ENCODE measurements at places on chromosomes 7 and 10. TPM values are rescaled to one million over a fixed set of nuclear protein-coding genes. Genes with fewer than 3 reads are reported as not detected.

The ABLIM1 gene
- total RNA-seq = 148 TPM

The IKZF1 gene
- 0.67 TPM for total RNA-seq

The PSD gene
- total RNA-seq = 24.7 TPM

The TRIM4 gene
- total RNA-seq = 3.1 TPM

The KIF11 gene
- 19.9 TPM for total RNA-seq

The LIPK gene
- total RNA-seq = not detected

The MACC1 gene
- total RNA-seq = 0.06 TPM

The CYP3A5 gene
- total RNA-seq = 0.24 TPM

The SOSTDC1 gene
- 1.7 TPM for total RNA-seq

The R3HCC1L gene
- total RNA-seq = 15.2 TPM

The FZD1 gene
- total RNA-seq = 19.0 TPM
